T-cell (primary cell): ENCODE measurements at places on chromosomes 6 and 20. TPM values are rescaled to one million over a fixed set of nuclear protein-coding genes. Genes with fewer than 3 reads are reported as not detected.

DNA sequence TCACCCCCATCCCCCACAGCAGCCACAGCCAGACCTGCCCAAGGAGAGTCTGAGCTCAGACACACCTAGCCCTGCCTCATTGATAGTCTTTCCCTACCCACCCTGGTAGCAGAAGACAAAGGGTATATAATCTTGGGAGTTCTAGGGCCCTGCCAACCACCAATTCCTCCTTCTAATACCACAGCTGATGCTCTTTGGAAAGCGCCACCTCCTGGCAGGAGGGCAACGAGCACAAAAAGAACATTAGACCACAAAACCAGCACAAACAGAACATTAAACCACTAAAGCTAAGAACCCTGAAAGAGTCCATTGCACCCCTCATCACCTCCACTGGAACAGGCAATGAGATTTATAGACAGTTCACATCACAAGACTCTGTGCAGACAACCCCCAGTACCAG is 195.8 kb upstream of the FUT9 start:
- DNase-seq = no peak

DNA sequence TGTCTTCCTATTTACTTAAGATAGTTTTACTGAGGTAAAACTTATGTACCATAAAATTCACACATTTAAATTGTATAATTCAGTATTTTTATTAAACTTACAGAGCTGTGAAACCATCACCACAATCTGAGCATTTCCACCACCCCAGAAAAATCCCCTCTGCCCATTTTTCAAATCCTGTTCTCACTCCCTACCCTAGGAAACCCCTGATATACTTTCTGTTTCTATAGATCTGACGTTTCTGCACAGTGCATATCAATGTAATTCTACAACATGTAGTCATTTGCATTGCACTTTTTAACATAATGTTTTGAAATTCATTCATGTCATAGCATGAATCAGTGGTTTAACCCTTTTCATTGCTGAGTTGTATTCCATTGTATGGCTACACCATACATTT is 96.7 kb upstream of the OPRM1 start:
- no peak for DNase-seq

GRCh38 chr20:58870293-58871014 is 17.9 kb downstream of the GNAS start:
- DNase-seq = no peak

- DNase-seq = no peak
Measured at GRCh38 chr20:36824142-36824940, 50.8 kb upstream of the DSN1 start.

DNA sequence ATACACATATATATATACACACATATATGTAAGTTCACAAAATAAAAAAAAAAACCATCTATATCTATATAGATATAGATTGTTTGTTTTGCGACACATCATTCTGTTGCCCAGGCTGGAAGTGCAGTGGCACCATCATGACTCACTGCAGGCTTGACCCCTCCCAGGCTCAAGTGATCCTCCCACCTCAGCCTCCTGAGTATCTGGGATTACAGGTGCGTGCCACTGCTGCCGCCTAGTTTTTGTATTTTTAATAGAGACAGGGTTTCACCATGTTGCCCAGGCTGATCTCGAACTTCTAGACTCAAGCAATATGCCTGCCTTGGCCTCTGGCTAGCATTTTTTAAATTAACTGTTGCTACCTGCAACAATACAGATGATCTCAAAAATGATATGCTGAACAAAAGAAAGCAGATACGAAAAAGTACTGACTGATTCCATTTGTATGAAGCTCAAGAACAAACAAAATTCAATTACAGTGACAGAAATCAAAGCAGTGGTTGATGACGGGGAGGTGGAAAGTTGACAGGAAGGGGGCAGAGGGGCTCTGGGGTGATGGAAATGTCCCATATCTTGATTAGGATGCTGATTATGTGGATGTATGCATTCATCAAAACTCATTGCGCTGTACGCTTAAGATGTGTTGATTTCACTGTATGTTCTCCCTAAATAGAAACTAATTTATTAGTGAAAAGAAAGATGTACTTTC is 49.6 kb downstream of the ATXN1 start:
- no peak for DNase-seq

Gene APMAP
- 51.8 TPM for total RNA-seq

- DNase-seq = no peak
Measured at GRCh38 chr6:45571159-45571558, 193.4 kb upstream of the SUPT3H start.

- DNase-seq = no peak
Measured at GRCh38 chr6:152563177-152563576, 74.0 kb downstream of the SYNE1 start.

Gene TMEM217
- total RNA-seq = 0.58 TPM

- DNase-seq = no peak
Measured at GRCh38 chr20:50691573-50692551, 520 bp upstream of the RIPOR3 start.

- no peak for DNase-seq
Measured at GRCh38 chr6:170081556-170081955, 209.3 kb downstream of the DLL1 start.

- DNase-seq = no peak
Measured at GRCh38 chr6:26029857-26030653, 57.2 kb upstream of the HFE start.

DNA sequence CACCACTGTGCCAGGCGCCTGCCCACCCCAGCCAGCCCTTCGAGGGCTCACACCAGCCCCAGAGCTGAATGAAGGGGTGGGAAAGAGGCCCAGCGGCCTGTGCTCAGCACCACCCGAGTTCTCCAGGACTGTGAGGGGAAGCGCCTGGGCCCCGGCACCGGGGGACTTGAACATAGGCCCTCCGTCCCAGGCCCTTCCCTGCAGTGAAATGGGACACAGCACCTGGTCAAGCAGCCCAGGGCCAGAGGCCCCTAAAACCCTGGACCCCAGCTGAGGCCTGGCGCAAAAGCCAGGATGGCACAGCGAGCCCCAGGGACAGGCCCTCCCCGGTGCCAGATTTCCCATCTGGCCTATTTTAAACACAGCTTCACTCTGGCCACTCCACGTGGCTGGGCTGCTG is 4.0 kb downstream of the KCNQ2 start:
- DNase-seq = no peak

DNA sequence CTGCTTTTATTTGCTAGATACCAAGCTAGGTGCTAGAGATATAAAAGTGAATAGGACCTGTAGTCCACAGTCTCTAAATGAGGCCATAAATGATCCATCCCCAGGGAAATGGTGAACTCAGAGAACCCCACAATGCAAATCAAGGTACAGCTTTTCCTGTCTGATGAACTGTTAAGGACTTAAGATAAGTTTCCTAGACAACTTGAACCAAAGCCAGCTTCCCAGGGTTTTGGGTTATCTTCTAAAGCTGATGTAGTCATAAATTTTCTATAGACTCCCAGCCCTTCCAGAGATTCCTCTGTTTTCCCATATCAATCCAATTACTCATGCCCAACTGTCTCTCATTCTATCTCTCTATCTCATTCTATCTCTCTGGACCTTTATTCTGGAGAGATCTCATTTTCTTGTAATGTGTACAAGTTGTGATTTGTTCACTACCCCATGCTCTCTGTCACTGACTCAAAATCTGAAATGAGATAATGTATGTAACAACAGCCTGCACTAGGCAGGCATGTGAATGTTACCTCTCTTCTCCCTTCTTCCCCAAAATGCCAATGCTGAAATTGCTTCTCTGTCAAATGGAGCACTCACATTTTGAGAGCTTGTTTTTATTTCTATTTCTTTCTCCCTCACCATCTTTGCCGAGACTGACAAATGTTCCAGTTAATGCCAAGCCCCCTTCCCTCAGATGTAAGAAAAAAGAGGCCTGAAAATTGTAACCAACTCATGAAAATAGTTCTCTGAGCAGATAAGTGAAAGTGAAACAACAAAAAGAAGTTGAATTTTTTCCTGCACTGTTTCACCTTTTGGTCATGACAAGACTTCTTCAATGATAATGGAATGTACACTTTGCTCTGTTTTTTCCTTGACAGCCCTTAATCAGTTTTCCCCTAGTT is 279.9 kb downstream of the SLC35F1 start:
- DNase-seq = no peak

- DNase-seq = no peak
Measured at GRCh38 chr20:18041462-18041861, 16.3 kb downstream of the OVOL2 start.

Gene BTN2A1
- total RNA-seq = 39.2 TPM

- no peak for DNase-seq
Measured at GRCh38 chr6:43833223-43833995, 63.4 kb downstream of the VEGFA start.

- no peak for DNase-seq
Measured at GRCh38 chr6:40894962-40895799, 143.8 kb downstream of the UNC5CL start.

GRCh38 chr6:41122918-41123317 is 31.2 kb downstream of the TREML1 start:
- no peak for DNase-seq

Gene FAM83B
- not detected for total RNA-seq

- DNase-seq = no peak
Measured at GRCh38 chr6:144999127-144999526, 714.0 kb downstream of the UTRN start.
